Fibroblast of skin of abdomen (primary cell): ENCODE measurements at places on chromosomes 6 and 20.

GRCh38 chr6:96301781-96302180, 219.8 kb upstream of the UFL1 start:
- DNase-seq, result no peak

DNA sequence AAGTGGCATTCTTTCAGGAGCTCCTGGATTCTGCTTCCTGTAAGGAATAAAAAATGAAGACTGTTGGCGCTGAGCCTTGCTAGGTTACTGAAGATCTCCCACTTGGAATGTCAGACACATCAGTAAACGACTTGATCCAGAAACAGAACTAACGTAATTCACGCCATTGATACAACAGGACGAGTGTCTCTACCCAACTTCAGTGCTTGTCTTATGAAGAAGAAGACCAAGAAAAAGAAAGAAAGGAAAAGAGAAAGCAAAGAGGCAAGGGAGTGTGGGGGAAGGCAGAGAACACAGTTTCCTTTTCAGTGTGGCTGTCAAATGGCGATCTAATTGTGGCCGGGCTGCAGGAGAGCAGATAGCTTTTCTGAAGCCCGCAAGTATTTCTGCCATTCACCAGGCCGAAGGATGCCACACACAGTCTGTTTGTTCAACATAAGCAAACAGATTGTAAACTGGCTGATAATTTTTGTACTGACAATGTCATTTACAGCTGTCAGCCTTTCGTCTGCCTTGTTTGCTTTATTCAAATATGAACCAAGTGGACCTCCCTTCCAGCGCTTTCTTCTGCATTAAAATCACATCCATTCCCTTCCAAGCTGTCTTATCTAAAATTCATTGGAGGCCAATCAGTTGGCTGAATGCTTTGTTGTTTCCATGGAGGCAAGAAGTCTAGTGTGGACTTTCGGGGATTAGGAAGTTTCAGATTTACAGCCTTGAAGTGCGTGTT, 180.6 kb downstream of the FOXA2 start:
- no peak for DNase-seq

DNA sequence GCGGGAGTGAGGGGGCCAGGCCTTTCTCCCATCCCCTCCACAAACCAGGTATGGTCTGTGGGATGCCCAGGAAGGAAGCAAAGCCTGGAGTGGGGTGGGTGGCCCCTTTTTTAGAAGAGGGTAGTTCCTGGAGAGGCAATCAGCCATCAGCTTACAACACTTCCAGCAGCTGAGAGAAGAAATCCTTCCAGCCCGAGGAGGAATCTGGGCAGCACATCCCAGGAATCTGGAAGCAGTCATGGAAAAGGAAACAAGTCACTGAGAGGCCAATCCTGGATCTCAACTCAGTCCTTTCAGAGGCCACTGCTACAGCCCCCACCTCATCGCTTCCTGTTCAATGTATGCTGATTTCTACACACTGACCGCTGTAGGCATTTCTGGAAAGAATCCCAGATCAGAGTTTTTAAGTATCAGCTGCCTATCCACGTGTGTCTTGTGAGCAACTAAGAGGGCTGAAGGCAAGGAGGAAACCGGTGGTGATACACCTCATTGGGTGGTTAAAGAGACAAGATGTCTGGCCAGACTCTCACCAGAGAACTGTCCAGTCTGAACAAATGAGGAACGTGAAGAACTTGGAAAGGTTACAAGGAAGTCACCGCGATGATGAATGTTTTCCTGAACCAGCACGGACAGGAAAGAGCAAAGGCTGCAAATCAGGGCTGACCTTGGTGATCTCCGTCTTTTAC, 92.9 kb upstream of the SHLD1 start:
- peak; percentile 98 for DNase-seq

- DNase-seq, result peak; percentile 85
Observed at GRCh38 chr20:57212534-57213276, 53.7 kb downstream of the BMP7 start.

GRCh38 chr6:41509580-41509979, 36.6 kb upstream of the FOXP4 start:
- no peak for DNase-seq

DNA sequence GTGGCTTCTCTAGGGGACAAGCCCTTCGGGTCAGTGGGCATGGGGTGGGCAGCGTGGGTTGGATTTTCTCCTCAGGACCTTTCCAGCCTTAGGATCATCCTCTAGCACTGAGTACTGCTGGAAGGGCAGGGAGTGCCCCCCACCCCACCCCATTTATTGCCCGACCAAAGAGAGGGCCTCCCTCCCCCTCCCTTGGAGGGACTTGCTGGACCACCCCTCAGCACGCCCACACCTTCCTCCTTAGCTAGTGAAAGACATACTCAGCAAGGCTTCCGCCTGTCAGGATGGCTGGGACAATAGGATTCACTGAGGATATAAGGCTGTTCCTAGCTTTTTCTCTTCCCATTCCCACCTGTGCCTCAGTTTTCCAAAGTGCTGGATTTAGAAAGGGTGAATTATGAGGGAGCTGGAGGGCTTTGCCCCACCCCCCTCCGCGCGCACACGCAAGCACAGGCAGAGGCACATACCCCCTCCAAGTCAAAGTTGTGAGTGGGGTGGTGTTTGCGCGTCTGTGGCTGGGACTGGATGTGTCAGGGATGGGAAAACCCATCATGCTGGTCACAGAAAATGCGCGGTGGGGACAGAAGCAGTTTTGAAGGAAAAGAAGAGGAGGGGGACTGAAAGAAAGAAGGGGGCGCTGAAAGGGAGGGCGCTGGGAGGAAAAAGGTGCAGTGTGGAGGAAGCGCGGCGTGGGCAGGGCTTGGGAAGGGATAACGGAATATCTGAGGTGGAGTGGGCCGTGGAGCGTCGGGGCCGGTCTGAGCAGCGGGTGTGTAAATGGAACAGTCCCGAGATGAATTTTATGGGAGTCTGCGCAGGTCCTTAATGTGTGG, 693 bp upstream of the SLC29A1 start:
- no peak for DNase-seq

- peak; percentile 8 for DNase-seq
Observed at GRCh38 chr6:159633196-159633595, 59.8 kb downstream of the SOD2 start.

DNA sequence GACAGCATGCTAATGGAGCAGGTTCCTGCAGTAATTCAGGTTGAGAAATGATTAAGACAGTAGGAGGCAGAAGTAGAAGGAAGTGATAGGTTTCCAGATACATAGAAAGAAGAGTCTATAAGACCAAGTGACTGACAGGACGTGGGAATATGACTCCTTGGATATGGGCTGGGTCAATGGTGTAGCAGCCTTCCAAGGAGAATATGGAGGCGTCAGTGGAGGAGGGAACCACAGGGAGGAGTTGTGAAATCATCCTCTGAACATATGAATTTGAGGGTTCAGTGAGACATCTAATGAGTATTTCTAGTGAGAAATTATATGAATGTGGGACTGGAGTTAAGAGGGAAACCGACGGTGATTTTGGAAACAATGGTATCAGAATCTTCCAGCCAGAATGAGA, 43.3 kb downstream of the NUDT3 start:
- no peak for DNase-seq

GRCh38 chr6:132780770-132781371, 17.6 kb downstream of the SLC18B1 start:
- DNase-seq, result peak; percentile 6

GRCh38 chr6:128929869-128930268, 46.9 kb downstream of the LAMA2 start:
- DNase-seq, result no peak

DNA sequence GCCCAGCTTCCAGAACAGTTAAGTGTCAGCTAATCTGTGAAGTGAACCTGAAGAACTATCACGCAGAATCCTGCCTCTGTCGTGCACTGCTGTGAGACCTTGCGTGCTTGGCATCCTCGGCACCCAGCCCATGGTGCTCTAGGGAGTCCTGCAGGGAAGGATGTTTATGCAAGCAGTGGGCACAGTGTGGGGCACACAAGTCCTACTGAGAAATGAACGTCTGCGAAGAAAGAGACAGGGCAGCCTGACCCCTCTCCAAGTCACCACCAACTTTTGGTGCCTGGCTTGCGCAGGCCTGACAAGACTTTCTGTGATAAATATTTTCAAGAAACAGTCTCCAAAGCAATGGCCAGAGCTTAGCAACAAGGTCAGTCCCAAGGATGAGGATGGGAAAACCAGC, 68.0 kb downstream of the MYH7B start:
- DNase-seq, result no peak

GRCh38 chr6:152091851-152092341, 284.4 kb downstream of the ESR1 start:
- peak; percentile 63 for DNase-seq

DNA sequence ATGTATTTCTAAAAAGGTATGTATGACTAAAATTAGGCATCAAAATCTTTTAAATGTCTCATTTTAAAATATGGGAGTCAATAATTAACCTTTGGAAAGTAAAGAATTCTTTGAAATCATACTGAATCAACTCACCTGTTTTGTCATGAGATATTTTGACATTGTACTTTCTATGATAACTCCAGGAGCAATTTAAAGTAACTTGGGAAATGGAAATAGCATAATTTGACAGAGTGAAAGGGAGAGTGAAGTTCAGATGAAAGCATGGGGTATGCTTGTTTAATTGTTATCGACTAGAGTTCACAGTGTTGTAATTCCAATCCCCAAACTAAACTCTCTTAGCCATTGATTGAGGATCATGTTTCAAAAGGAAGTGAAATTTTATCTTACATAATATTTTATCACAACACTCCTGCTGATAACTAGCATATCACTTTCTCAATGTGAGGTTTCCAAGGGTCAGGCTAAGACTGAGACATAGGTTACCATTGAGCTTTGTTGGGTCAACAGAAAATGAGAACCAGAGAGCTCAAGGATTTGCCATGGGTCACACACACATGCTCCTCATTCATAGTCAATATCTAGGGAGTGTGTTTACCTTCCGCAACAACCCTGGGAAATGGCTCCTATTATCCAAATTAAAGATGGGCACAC, 2.3 kb downstream of the GSTA1 start:
- no peak for DNase-seq

DNA sequence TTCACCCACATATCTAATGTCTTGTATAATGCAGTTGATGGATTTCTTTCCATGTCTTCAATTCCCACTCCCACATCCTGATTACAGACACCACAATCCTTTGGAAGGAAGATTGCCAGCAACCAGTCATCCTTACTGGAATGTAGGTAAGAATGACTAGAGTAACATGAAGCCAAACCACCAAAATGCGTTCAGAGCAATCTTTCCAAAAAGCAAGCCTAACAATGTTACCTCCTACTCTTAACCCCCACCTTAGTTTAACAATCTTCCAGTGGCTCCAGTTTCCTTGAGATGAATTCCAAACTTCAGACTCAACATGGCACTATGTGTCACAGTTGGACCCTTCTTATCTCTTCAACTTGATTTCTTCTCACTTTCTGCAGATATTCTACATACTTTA, 685.6 kb downstream of the DOK5 start:
- peak; percentile 92 for DNase-seq

- peak; percentile 33 for DNase-seq
Observed at GRCh38 chr20:41169791-41170351, 32.5 kb downstream of the PLCG1 start.
